ENCODE measurements at places on chromosomes 11 and 22.

DNA sequence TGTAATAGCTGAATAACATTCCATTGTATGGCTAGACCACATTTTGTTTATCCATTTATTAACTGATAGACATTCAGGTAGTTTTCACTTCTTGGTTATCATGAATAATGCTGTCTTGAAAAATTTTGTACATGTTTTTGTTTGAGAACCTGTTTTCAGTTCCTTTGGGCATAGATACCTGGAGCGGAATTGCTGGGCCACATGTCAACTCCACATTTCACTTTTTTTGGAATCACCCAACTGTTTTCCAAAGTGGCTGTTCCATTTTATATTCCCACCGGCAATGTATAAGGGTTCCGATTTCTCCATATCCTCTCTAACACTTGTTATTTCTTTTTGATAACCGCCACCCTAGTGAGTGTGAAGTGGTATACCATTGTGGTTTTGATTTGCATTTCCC is 184.3 kb downstream of the LARGE1 start:
- DNase-seq = no peak

GRCh38 chr11:116500947-116501602 is 271.7 kb downstream of the BUD13 start:
- DNase-seq = no peak

- DNase-seq = peak; percentile 27
Measured at GRCh38 chr11:2149864-2150847, 10.9 kb downstream of the INS start.

DNA sequence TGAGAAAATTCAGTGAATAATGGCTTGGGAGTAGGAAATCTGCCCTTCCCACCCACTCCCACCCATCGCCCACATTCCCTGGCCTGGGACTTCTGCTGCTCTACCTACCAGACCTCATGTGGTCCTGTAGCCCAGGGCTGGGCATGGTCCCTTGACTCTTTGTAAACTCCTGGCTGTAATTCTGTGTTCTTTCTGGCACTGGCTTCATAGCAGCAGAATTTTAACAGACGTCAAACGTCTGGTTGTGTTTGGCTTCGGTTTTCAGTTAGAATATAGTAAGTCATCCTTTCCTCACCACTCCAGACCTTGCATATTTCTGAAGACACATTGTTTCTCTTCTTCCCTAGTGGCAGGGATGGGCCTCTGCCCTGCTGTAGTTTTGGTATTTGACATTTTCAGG is 210.6 kb downstream of the CSNK2A3 start:
- no peak for DNase-seq

DNA sequence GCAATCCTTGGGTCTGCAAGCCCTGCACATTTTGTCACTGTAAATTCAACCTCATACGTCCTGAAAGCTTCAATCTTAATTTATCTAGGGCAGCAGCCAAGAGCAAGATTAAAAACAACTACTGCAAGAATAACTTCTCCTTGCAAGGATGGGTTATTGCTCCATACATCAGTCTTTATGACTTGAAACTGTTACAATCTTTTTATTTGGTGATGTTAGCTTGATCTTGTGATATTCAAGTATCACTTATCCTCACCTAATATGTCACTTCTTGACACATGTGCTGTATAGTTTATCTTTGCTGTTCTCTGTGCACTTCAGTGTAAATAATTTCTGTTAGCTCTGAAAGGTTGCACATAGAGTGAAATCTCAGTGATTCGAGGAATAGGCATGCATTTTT is 14.7 kb upstream of the APLP2 start:
- DNase-seq = no peak

DNA sequence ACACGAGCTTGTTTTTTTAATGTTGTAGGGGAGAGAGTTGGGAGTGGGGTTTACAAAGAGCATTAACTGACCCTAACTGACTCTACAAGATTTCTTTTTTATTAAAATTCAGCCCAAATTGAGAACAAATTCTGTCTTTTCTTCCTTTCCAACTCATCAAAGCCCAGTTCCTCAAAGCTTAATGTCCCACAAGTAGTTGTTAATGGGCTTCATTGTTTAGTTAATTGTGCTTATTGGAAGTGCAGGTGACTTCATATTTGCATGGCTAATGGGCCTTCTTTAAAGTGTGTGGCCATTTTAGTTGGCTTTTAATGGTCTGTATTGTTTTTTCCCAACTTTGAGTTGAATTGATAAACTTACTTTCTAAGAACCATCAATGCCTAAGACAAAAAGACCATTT is 39.8 kb downstream of the MPPED2 start:
- no peak for DNase-seq

DNA sequence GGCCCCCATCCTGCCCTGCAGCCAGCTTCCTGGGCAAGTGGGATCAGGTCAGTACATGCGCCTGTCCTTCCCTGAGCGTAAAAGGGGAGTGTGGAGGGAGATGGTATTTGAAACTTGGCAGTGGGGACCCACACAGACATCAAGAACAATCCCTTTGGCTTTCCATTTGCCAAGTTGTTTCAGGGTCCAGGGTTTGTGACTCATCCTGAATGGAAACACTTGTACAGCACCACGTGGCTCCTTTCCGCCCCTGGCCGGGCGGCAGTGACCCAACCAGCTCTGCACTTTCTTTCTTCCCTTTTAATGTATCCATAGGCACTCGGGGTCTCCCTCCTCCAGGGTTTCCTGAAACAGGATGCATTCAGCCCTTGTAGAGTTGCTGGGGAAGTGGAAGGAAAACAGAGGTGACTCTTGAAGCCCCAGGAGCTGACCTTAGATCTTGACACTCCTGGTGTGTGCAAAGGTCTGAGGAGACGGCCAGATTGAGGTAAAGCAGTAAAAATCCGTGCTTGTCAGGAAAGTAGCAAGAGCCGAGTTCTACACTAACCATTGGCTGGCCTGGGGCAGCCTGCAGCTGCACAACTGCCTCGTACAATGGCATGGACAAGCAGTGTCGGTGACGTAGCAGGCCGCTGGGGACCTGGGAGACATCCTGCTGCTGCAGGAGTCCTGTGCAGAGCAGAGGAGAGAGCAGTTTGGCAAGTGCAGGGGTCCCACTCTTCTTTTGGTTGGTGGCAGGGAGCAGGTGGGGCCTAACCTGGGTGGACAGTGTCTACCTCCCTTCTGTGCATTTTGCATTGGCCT is 189.8 kb downstream of the SNX19 start:
- DNase-seq = no peak

DNA sequence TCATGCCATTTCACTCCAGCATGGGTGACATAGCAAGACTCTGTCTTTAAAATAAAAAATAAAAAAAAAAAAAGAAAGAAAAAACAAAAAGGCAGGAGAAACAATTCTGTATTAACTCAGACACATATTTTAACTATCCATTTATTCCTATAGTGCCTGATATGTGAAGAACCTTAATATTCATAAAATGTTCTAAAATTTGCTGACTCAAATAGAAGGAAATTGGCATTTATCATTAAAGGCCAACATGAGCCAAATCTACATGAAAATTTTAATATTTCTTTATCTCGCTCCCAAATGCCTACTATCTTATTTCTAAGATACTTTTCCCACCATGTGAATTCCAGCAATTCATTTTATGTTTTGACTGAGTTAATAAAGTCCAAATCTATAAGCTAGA is 18.9 kb downstream of the PITPNB start:
- DNase-seq = no peak

GRCh38 chr22:41216984-41217383 is 11.9 kb downstream of the L3MBTL2 start:
- no peak for DNase-seq

GRCh38 chr11:74731301-74732094 is at the start of gene CHRDL2:
Gene CHRDL2, minus strand, starts transcription at chr11:74731426. Its CDS starts 538 bp downstream, at chr11:74730888.
- DNase-seq = no peak

- DNase-seq = no peak
Measured at GRCh38 chr11:18277565-18278271, 11.7 kb downstream of the SAA1 start.

GRCh38 chr22:49771266-49772065 is 56.2 kb downstream of the BRD1 start:
- no peak for DNase-seq

- DNase-seq = no peak
Measured at GRCh38 chr11:38131535-38131934, 1533.5 kb upstream of the RAG2 start.

DNA sequence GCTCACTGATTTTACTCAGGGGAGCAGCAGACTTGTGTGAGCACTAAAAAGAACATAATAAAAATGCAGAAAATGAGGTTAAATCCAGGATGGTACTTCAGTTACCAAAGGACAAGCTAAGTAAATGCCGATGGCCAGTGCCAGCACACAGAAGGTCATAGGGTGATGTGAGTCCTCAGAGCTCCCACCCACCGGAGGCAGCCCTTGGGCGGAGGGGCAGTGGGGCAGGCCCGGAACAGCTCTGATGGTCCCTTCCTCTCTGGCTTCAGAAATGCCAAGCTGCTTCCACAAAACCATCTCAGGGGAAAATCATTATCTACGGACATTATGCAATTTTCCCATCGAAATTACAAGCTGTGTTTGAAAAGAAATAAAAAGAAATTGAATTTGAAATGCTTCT is 124.5 kb downstream of the RRAS2 start:
- DNase-seq = no peak

- DNase-seq = no peak
Measured at GRCh38 chr11:123195188-123196059, at the start of gene CLMP. Gene CLMP, minus strand, starts transcription at chr11:123195248. Its CDS starts 308 bp downstream, at chr11:123194940.

DNA sequence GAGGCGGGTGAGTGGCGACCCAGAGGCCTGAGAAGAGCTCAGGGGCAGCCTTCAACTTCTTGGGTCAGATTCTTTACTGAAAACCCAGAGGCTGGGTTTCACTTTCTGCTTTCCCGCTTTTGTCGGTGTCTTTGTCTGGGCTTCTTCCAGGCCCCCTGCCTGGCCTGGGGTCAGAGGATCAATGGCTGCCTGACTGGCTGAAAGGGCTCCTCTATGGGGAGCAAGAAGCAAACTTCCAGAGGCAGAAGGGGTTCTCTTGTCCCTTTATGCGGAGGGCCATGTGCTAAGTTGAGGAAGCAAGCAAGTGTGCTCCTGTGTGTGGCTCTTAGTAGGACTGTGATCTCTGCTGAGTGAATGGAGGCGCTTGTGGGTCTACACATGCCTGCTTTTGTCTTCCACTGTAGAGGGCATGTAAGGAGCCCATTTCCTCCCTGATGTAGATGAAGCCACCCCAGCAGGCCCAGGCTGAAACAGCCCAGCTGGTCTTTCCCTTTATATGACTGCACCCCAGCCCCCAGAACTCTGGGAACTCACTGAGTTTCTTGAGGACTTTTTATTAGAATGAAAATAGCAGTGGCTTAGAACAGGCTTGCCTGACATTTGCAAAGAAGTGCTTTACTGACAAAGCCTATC is 1.0 kb upstream of the PKNOX2 start:
- no peak for DNase-seq

Measured in kidney capillary endothelial cell (primary cell).